Activated CD4-positive, alpha-beta T cell treated with anti-CD3 and anti-CD28 coated beads for 1 hour (primary cell): ENCODE measurements at places on chromosomes 12 and 14.
A peak's percentile ranks its signal among the peaks of the same experiment; 100 is the strongest.

DNA sequence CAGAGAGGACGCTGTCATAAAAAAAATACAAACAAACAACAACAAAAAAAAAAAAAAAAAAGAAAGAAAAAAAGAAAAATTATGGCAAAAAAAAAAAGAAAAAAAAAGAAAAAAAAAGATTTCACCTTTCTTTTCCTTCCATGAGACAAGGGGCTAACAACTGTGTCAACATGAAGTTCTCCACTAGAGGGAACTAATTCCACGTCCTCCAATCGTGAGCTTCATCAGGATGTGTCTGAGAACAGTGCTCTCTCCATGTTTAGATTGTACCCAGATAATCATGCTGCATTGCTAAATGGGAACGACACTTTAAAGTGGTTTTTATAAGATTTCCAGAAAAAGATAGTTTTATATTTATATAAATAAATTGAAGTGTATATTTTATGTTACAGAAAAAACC, 96.2 kb upstream of the PTPRB start:
- no peak for DNase-seq

- no peak for DNase-seq
Observed at GRCh38 chr14:92121207-92121669, 268 bp downstream of the NDUFB1 start.

DNA sequence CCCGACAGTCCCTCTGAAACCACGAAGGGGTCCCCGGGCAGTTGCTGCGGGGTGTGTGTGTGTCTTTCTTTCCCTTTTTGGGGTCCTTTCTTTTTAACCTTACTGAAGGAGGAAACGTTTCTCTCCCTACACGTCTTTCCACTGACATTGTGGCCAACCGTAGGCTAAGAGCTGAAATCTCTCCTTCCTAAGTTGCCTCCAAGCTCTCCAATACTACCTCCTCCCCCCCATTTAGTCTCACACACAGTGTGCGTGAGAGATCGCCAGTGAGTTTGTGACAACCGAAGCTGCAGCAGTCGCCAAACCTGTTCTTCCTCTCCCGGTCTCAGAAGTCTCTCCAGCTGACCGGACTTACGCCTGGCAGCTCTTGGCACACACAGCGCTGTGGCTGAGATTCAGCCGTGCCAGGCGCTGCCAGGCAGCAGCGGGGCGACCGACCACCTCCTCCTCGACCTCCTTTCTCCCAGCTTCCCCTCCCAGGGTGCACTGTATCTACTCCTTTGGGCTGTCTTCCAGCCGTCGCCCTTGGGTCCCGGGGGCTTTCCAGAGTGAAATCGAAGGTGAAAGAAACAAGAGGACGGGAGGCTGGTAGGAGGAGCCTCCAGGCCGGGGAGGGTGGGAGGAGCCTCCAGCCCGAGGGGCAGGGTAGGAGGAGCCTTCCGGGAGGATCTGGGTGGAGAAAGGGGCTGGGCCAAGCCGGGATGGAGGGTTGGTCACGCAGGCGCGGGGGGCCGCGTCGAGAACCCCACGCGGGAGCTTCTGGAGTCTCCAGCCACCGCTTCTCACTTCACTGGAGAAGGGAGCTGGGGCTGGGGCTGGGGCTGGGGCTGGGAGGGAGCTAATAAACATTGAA, at the start of gene TMTC2:
TSS of gene TMTC2 (plus strand) at position 739 of the 853 bp plus-strand sequence.
- DNase-seq: peak; percentile 82

- no peak for DNase-seq
Observed at GRCh38 chr14:28102001-28102400, 664.6 kb upstream of the FOXG1 start.

DNA sequence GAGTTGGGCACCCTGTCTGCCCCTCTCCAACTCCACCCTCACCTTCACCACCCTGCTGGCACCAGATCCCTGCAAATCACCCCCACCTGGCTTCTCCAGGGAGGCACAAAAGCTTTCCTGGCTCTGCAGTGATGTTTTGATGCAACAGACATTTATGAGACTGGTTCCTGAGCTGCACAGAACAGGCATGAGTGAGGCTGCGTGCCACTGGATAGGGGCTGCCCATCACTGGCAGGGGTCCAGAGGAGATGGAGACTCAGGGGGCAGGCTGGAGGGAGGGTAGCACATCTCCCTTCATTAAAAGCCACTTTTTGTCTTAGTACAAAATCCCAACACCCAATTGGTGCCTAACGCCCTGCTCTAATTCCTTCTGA, 17.3 kb upstream of the ZDHHC22 start:
- no peak for DNase-seq
